ENCODE measurements at places on chromosomes 1 and 21.

DNA sequence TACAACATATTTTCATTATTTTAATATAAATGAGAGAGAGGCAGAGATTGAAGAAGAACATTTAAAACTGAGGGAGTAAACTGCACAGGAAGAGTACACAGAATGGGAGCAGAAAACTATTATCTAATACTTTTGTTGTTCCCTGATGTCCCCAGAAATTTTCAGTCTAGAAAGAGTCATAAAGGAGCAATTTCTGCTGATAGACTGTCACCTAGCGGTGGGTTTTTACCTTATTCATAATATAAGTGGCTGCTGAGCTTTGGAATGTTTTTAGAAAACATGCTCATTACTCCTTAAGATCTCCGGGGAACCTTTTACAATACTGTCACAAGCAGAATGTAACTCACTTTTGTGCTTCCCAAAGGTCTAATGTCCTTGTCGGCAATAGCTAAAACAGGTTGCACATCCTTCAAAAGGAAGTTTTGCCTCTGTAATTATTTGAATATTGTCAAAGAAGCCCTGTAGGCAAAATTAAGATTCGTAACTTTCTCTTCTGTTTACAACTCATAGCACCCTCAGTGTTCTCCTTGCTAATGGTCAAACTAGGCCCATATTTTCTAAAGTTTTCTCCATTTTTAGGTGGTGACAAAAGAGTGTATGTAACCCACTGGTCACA lies 4.9 kb upstream of the NPL start:
- peak; percentile 60 for DNase-seq

DNA sequence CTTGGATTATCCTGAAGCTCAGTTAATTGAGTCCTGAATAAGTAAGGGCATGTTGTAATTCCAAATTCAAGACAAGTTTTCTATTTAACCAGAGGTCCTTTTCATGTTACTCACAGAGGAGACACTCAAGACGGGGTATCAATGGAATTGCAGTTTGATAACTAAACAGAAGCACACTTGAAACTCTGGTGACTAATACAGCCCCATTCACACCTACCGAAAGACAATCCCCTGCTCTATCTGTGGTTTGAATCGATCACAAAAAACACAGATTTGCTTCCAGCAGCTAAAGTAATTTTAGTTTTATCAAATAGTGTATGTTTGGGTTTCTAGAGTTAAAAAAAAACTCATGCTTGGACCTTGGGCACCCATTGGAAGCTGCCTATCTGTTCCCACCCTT lies 60.4 kb downstream of the TEX35 start:
- no peak for DNase-seq

GRCh38 chr1:85983316-85983715 lies 173.3 kb downstream of the COL24A1 start:
- no peak for DNase-seq

DNA sequence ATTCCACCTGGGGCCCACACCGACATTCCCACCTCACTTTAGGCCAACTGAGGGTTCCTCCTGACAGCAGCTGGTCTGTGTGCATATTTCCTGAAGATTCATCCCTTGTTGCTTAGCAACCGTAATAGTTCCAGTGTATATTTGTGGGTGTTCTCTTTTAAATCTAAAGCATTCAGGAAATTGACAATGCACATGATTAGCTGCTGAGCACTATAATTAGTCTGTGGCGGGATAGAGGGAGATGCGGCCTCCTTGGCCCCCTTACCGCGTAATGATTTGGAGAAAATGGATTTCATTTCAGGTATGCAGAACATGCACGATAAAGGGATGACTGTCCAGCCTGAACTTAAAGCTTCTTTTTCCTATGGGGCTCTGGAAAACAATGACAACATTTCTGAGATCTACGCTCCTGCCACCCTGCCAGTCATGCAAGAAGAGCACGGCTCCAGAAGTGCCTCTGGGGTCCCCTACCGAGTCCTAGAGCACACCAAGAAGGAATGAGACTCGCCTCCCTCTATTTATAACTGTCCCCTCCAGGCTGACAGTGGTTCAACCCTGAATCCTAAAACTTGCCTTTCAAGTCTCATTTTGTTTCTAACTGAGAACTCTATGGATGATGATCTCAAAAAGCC lies 33.8 kb upstream of the RCAN3 start:
- no peak for DNase-seq

GRCh38 chr1:100045206-100045605 lies 75.4 kb downstream of the SLC35A3 start:
- no peak for DNase-seq
